Fibroblast of skin of right quadriceps (primary cell): ENCODE measurements at places on chromosomes 12 and 14.
A peak's percentile ranks its signal among the peaks of the same experiment; 100 is the strongest.

DNA sequence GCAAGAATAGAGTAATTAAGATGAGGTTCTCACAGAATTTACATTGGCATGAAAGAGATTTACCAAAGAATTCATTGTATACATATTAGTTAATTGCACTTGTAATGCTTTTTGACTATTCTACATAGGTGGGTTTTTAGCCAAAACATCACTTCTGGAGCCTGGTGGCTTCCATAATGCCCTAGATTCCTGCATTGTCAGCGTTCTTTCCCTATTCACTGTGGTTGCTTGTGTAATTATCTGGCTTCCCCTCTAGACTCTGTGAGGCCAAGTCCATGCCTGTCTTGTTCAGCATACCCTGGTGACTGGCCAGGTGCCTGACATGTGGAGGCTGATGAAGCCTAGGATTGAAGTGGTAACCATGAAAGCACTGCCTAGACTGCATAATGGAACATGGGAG is 41.2 kb downstream of the TDP1 start:
- DNase-seq = no peak

- no peak for DNase-seq
Observed at GRCh38 chr12:62575036-62575435, 108.4 kb downstream of the MON2 start.

- no peak for DNase-seq
Observed at GRCh38 chr12:46177837-46178608, 90.8 kb downstream of the SLC38A1 start.

DNA sequence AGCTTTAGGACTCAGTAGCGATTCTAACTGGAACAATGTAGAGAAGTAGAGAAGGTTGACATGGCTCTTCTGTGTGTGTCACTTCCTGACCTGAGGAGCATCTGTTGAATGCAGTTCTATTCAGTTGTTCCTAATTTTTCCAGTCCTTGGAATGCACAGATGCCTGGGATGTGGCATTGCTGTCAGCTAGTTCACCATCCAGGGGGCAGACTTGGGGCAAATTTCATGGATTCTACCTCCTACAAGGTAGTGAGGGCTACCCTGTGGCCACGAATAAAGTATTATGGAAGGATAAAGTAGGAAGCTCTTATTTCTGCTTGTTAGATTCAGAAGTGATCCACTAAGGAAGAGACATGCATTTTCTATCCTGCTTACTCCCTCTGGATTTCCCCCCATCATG is 74.4 kb upstream of the GPATCH2L start:
- DNase-seq = no peak

DNA sequence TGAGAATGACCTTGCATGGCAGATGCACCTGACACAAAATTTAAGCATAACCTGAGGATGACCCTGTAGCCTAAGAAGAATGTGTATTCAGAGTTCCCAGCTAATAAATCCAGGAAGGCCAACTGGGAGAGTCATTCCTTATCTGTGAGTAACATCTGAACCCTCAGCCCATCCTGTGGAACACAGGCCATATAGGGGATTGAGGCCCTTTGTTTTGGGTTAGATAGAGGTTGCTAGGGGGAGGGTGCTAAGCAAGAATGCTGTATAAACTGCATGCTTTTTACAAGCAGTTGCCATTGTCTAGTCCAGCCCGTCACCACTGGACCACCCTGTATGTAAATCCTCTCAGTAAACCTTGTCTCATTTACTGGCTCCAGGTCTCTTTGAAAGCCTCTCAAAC is 77.0 kb downstream of the BICD1 start:
- peak; percentile 48 for DNase-seq
